ENCODE measurements at places on chromosomes 4 and X.

- DNase-seq: no peak
Measured at GRCh38 chr4:2963966-2964471, 648 bp downstream of the GRK4 start.

DNA sequence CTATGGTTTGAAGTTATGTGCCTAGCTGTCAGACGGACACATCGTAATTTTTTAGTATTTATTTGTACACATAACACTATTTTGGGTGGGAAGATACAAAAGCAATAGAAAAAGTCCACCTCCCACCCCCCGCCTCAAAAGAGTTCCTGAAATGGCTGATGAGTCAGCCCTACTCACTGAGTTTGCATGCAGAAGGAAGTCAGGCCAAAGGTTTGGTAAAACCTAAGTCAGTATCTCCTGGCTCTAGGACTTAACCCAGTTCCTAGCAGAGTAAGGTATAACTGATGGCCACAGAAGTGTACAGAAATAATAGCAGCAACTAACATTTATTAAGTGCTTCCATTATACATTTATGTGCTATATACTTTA is 2.9 kb upstream of the KLHL2 start:
- DNase-seq: no peak

- DNase-seq: no peak
Measured at GRCh38 chr4:179372746-179373145, 1930.5 kb upstream of the AGA start.

DNA sequence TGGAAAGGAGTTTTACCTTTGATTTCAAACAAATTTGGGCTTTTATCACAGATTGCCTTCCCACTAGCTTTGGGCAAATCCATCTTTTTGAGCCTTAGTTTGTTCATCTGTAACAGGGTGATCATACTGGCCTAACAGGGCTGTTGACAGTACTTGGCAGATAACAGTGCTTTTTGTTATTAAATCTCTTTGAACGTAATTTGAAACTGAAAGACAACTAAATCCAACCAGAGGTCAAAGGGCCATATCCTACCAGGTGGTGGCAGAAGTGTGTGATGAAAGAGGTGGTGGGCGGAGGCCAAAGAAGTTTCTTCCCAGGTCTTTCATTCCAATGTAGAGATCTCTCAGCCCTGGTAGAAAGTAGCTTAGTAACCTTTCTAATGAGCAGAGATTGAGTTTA is 35.2 kb upstream of the TADA2B start:
- DNase-seq: no peak

- DNase-seq: peak; percentile 38
Measured at GRCh38 chr4:86497980-86498862, 95.9 kb upstream of the PTPN13 start.

DNA sequence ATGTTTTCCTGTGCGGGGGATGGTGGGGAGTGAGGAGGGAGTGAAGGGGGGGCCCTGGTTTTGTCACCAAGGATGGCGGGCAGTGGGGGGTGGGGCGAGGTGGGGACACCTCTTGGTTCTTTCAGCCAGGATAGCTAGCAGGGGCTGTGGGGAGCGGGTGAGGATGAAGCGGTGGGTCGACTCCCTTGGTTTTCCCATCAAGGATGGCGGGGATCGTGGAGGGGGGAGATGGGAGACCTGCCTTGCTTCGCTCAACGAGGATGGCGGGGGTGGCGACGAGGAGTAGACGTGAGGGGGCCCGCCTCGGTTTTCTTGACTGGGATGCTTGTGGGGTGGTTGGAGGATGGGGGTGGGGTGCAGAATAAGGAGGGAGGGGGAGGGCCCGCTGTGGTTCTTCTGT is 643 bp downstream of the FHL1 start:
- no peak for DNase-seq

DNA sequence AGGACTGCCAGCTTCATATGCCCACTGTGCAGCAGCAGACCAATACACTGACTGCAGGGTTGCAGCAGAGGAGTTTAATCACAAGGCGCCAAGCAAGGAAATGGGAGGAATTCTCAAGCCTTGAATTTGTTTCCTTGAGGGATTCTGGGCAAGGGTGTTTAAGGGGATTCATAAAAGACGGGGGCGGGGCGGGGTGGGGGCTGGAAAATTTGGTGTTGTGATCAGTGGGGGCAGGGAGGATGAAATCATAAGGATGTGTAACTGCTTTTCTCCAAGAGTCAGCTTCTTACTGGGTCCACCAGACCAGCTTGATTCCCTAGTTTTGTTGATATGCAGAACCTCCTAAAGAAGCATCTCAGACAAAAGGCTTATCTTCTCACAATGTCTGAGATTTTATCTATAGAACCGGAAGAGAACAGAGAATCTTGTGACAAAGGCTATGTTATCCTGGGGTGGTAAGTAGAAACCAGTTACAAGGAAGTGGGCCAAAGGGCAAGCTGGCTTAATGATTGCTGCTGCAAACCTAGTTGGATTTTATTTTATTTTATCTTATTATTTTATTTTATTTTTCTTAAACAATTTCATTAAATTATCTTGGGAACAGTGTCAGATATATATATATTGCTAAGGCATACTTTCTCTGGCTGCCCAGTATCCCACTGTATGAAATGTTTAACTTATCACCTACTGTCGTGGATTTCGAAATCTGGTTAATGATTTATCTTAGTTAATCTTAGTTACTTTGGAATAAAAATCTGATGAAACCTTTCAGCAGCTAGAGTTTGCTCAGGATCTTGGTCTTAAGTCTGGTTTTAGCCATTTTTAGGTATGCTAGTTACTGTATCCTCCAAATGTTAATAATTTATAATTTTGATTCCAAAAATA is 276.4 kb downstream of the RPA4 start:
- no peak for DNase-seq

- no peak for DNase-seq
Measured at GRCh38 chrX:13763489-13763888, 28.9 kb downstream of the OFD1 start.

- no peak for DNase-seq
Measured at GRCh38 chr4:180751009-180751408, 1492.2 kb upstream of the TENM3 start.

GRCh38 chrX:10939424-10939823 is 171.7 kb upstream of the HCCS start:
- no peak for DNase-seq

GRCh38 chrX:126580877-126581276 is 28.3 kb upstream of the DCAF12L1 start:
- DNase-seq: no peak

GRCh38 chr4:13386405-13387107 is 97.6 kb downstream of the RAB28 start:
- no peak for DNase-seq

- no peak for DNase-seq
Measured at GRCh38 chr4:145554691-145555090, 64.5 kb upstream of the MMAA start.

DNA sequence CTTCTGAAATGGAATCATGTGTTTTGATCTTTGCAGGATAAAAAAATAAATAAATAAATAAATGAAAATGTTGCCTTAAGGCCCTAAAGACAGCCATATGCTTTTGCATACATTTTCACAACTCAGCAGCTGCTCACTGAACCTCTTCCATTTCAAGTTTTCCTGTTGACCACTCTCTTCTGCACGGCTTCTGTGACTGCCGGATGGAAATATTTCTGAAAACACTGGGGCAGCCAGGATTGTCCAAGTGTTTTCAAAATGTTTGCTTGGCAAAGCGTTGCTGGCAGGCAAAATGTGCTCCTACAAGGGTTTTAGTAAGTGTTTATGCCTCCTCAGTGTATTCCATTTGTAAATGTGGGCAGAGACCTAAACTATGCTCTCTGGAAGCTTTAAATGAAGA is 208.1 kb upstream of the IL1RAPL1 start:
- no peak for DNase-seq

DNA sequence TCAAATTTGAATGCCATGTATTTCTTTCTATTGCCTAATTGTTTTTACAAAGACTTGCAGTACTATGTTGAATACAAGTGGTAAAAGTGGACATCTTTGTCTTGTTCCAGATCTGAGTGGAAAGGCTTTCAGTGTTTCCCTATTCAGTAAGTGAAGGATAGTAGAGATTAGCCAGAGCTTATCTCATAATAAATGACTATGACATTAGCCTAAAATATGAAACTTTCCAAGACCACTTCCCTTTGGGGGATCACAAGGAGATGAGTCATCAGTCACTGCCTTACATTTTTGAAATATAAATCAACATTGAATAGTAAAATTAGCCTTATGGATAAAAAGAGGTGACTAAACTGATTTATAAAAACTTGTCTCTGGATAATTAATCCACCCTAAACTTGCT is 554.1 kb upstream of the MAGEB2 start:
- no peak for DNase-seq

DNA sequence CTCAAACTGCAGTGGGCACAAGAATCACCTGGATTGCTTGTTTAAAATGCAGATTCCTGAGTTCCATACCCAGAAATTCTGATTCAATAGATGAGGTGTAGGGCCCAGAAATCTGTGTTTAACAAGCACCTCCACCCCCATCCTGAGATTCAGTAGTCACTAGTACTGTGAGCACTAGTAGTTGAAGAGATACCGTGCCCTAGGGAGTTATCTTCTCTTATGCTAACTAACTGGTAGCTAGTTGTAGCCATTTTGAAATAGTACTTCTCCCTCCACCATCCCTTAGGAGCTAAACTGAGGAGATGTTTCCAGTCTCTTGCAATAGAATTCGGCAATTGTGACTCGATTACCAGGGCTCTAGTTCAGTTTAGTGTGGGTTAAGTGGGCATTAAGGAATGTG is 18.4 kb downstream of the KLHL34 start:
- DNase-seq: no peak

DNA sequence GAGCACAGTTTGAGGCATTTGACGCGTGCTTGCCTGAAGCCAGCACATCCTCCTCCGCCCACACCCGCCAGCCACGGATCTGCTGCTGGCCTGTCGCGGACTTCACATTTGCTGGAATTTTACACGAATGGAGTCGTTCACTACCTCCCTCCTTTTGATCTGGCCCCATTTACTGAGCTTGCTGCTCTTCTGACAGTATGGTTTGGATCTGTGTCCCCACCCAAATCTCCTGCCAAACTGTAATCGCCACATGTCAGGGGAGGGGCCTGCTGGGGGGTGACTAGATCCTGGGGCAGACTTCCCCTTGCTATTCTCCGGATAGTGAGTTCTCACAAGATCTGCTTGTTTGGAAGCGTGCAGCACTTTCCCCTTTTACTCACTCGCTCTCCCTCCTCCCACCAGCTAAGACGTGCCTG is 19.9 kb upstream of the CPLX1 start:
- no peak for DNase-seq

- peak; percentile 2 for DNase-seq
Measured at GRCh38 chrX:21658746-21659145, 616 bp upstream of the KLHL34 start.

DNA sequence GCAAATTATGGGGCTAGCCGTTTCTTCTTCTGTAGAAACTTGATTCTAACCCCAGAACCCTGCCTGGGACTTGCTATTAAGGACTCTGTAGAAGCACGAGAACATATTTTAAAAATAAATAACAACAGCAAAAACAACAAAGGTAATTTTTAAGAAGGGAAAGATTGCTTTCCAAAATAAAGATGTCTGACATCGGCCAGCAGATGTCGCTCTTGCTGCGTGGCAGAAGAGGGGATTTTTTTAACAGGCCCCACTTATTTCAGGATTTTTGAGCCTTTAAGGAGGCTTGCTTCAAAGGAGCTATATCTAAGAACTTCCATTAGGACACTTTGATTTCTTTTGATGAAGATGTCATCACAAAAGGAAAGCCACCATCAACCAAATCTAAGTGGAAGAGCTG is 62.8 kb upstream of the EGFL6 start:
- peak; percentile 47 for DNase-seq

- peak; percentile 66 for DNase-seq
Measured at GRCh38 chrX:149871940-149872339, 9.0 kb upstream of the MAGEA8 start.

GRCh38 chr4:6749340-6750171 is 33.0 kb upstream of the KIAA0232 start:
- DNase-seq: no peak

GRCh38 chr4:177235026-177235425 is 74.6 kb upstream of the NEIL3 start:
- DNase-seq: no peak

DNA sequence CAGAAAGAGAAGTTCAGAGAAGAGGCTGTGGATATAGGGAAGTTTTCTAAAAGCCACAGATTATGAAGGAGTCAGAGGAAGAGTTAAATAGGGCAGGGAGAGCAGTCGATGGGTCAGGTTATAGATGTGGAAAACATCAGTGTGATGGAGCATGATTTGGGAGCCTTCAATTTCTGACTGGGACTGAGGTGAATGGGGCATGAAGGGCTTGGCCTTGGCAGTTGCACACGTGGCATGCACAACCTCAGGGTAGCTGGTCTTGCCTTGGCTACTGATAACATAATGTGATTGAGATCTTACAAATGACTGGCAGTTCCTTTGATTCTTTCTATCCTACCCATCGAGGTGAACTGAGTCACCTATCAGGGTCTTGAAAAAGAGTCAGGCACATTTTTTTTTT is 59.7 kb downstream of the AFM start:
- no peak for DNase-seq

DNA sequence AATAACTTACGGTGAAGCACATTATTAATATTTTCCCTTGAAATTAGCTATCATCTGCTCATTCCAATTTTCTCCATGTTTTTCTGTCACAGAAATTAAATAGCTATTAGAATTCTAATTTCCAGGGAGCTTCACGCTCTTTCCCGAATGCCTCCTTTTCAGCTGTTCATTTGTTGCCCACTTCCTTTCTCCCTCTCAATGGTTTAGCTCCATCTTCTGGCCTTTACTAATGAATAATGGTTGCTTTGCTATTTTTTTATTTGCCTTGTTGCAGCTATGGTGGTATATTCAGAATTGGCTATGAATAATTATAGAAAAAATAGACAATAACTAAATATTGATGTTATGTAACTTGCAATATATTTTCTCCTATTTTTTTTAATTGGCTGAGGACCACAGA is 70.5 kb downstream of the GRIA2 start:
- no peak for DNase-seq

DNA sequence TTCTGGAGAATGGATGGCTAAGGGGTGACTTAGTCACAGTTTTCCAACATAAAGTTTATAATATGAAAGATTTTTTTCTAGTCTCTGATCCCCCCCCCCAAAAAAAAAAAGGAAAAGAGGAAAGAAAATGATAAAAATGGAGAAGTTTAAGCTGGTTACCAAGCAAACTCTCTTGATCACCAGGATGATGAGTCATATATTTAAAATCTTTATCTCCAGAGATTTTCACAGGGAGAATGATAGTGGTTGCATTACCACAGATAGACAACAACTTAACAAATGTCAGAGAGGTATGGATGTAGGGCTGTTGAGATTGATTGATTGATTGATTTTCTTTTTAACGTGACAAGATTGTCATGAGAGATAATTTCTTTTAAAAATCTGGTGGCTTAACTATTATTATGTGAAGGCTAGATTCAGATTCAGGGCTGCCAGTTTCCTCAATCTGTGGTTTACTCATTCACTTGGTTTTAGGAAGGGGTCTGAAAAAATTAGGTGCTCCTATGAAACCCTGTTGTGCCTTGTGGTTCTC is 13.3 kb upstream of the TEX13C start:
- no peak for DNase-seq

Measured in CD4-positive, alpha-beta T cell treated with Interleukin-21 for 1 hour (primary cell).